Muscle of leg (tissue), 16 donors: ENCODE measurements at places on chromosomes 7 and 10. TPM values are rescaled to one million over a fixed set of nuclear protein-coding genes. Genes with fewer than 3 reads are reported as not detected.

Gene SEMA3A
- 42.7 TPM for total RNA-seq

Gene ARHGAP22
- 1.2 TPM for total RNA-seq

Gene CHAT
- not detected for total RNA-seq

Gene WDFY4
- 1.2 TPM for total RNA-seq

Gene CADPS2
- total RNA-seq: 11.3 TPM

Gene ERVW-1
- 0.40 TPM for total RNA-seq

Gene FANK1
- total RNA-seq: 0.80 TPM
